ENCODE measurements at places on chromosomes 1 and 21. TPM values are rescaled to one million over a fixed set of nuclear protein-coding genes. Genes with fewer than 3 reads are reported as not detected.

DNA sequence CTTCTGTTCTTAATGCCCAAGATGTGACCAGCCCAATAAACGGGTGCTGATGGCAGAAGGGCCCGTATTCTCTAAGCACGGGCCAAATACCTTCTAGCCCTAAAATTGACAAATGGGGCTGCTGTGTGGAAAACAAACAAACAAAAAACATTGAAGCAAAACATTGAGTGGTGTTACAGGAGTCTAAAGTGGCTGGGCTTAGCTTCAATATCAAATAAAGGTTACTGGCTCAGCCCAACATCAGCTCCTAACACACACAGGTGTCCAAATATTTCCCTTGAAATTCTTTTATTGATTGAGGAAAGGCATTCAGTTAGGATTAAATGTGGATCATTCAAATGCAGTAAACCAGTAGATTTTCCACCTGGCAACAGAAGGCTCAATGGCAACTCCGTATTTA lies 13.3 kb upstream of the TTF2 start:
- no peak for DNase-seq

DNA sequence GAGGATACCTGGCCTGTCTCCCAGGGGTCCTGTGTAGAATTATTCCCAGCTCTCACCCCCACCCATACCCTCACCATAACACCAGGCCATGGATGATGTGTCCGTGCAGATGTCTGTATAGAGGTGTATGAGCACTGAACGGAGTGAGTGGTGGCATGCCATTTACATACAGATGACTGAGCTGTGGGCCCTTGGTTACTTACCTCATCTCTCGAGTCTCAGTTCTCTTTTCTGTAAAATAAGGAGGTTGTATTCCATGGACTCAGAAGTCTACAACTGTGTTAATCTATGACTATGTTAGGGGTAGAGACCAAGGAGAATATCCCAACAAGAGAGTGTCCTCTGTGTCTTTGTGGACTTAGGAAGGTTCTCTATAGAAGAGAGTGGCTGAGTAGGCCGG lies 65.6 kb upstream of the CD1D start:
- DNase-seq, result no peak

GRCh38 chr1:116514708-116515525 lies 55.9 kb downstream of the CD58 start:
- no peak for DNase-seq

- peak; percentile 25 for DNase-seq
Measured at GRCh38 chr1:1847890-1848289, 43.0 kb downstream of the GNB1 start.

DNA sequence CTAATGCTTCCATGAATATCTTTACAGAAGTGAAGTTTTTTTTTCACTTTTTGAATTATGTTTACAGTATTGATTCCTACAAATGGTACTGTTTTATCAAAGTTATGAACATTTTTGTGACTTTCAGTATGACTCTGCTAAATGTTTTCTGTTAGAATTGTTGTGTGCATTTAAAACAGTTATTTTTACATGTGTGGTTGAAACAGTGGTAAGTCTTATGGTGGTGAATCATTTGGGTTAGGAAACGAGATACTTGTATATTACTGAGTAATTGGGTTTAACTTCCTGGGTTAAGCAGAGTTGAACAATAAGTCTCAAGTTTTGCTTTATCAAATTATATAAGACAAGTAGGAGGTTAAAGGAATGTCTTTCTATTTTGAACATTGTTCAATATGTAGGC lies 66.8 kb downstream of the VPS13D start:
- DNase-seq, result no peak

DNA sequence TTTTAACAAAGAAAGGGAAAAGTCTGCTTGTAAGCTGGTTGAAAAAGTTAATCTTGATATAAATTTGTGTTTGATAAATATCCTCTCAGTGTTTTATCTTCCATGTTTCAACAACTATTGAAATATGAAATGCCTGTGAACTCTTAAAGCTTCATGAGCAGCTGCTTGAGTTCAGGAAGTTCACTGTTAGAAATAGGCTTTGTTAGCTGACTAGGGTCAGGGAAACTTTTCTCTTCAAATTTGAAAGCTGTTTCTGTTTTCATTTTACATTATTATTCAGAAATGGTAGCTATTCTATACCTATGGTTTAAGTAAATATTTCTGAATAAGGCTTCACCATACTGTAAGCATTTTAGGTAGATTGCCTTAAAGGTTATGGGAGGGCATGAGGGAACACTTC lies 191.7 kb downstream of the HS2ST1 start:
- no peak for DNase-seq

GRCh38 chr1:37169743-37170275 lies 135.5 kb upstream of the GRIK3 start:
- no peak for DNase-seq

GRCh38 chr1:207345644-207346477 lies 24.4 kb downstream of the CD55 start:
- DNase-seq, result no peak

DNA sequence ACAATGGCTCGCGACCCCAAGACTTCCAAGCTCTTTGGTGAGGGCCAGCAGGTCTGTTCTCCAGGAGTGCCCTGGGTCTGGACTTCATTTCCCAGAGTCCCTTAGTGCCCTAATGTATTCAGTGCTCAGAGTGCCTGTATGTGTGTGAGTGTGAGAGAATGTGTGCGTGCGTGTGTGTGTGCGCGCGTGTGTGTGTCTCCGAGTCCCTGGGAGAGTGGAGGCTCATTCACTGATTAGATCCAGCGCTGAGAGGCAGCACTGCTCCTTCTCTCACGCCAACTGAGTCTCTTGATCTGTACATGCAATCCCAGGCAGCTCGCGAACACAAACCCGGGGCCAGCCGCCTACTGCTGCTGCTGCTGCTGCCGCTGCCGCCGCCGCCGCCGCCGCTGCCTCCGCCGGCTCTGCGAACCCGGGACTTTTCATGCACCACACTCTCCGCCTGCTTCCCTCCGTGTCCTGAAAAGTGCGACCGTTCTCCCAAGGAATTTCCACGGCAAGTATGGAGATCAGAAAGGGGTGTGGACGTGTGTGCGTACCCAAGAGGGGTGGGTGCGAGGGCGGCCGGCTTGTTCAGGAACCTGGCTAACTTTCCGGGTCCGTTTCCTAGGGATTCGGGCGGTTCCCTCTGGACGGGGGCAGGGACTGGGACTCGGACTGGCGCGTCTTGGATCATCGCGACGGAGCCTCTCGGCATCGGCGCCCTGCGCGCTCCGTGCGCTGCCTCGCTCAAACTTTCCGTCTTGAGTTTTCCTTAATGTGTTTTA lies at the start of gene RNF220:
TSS of gene RNF220 (plus strand) at position 225 of the 767 bp plus-strand sequence.
- DNase-seq, result peak; percentile 42

- DNase-seq, result no peak
Measured at GRCh38 chr1:53137729-53138128, 4.7 kb downstream of the SLC1A7 start.

Gene PAQR6
- total RNA-seq, result 1.7 TPM

Gene DDI2
- 28.1 TPM for total RNA-seq

Gene AGBL4
- total RNA-seq, result 0.82 TPM

Measured in transverse colon (tissue), 4 donors.